COR-L47 (cell line): ENCODE measurements at places on chromosomes 1 and 21.

DNA sequence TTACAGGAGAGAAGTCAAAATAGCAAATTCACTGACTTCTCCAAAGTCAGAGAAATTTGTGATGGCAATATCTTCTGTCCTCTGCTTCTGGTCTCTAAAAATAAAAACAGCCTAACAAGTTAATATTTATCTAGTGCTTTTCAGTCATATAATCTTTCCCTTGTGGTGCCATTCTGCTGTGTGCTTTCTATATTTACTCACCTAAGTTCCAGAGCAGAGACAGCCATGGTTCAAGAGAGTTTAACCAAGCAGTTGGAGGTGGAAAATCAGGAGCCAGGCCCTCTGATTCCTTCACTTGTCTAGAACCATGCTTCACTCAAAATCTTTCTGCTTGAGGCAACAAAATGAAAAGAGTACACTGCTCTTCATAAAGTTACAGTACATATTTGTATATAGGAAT is 39.3 kb downstream of the BRINP2 start:
- DNase-seq, result no peak

DNA sequence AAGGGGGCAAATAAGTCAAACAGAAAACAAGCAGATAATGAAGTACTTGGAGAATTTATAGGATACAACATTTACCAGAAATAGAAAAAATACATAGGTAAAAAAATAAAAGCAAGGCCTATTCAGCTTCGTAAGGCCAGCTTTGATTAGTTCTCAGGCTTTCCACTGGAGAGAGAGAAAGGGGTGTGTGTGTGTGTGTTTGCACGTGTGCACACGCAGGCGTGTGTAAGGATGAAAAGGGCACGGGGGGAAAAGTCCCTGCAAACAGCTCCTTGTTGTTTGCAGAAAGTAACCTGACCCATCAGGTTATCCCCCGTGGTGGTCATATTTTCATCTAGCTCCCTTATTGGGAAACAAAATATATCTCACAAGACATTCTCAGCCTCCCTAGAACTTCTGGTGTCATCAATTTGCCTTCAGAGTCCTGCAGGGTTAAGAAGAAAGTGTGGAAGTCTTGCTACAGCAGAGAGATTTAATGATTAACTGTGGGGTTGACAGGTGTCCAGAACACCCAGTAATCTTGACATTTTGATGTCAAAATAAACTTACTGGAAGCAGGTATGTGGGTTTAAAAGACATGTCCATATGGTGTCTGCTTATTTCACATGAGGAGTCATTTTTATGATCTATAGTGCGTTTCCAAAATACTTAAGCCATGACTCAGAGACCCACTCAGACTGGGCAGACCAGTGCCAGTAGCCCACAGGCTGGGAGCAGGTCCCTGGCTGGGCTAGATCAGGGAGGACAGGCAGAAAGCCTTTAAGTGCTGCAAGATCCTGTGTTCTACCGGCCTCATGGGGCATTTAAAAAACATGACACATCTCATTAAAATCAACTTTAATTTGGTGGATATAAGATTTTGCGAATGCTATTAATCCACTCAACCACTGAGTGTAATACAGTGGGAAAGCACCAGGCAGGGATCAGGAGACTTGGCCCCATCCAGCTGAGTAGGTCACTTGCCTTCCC is 487.6 kb upstream of the CAMK1G start:
- DNase-seq, result no peak

DNA sequence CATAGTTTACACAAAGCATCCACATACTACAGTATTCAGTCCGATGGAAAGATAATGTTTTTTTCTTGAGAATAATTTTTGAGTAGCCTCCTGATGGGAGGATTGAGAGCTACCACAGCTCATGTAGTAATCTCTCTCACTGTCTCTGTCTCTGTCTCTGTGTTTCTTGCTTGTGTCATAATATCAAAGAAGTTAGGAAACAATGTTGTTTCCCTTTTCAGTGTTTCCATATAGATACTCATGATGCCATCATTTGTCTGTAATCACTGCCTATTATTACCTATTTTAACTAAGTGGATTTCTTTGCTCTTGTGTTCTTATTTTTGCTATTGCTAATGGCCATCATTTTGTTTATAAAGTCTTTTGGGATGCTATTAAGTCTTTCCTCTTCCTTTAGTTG is 367.7 kb downstream of the NEGR1 start:
- DNase-seq, result no peak

DNA sequence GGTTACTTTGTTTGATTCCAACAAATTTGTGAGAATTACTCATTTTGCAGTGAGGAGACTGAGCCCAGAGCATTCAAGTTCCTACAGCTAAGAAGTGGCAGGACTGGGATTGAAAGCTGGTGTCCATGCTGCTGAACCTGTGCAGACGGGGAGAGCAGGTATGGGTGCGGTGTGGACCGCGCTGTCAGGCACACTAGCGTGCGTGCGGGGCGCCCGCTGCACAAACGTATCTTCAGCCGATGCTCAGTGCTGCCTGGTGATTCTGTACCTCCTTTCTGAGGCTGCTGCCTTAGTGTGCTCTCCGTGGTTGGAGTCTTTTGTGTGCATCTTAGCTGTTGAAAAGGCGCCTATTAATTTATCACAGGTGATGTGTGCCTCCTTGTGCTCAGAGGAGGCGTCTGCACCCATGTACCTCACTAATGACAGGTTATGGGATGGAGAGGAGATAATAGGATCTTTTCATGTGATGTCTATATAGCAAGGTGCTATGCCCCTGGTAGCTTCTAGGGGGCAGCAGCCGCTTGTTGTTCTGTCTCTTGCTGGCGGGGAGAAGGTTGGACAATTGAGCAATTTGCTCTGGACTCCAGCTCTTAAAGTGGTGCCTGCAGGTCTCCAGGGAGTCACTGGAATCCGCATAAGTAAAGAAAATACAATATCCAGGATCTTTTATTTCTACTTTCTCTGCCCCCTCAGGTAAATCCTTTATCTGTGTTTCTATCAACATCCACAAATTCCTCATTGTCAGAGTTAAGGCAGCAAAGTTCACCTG is 32.5 kb downstream of the PEX14 start:
- DNase-seq, result peak; percentile 92

GRCh38 chr1:54227891-54228310 is 27.9 kb downstream of the MRPL37 start:
- no peak for DNase-seq

GRCh38 chr1:107499139-107499744 is 358.4 kb downstream of the NTNG1 start:
- DNase-seq, result no peak

DNA sequence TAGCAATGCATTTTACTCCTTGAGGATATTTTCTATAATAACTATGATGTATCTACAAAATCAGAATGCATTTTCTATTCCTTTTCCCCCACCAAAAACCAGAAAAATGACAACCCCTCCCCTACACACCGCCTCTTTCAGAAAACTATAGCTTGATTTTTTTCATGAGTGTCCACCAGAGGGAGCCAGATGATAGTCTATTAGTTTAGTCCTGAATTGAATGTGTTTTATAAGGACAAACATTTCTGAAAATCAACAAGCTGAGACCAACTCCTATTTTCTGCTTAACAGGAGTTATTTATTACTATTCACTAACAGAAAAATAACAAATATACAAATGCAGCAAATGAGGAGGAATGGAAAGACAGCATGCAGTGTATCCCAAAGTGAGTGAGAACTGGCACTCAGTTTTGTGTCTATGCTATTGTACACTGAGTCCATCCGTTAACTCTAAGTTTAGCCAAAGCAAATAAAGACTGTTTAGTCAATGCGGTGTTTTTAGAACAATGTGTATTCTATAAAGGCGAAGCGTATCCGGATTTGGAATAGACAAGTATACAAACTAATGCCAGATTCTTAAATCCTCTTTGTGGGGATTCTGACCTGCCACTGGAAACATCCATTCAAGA is 182.6 kb downstream of the VAV3 start:
- DNase-seq, result peak; percentile 29

DNA sequence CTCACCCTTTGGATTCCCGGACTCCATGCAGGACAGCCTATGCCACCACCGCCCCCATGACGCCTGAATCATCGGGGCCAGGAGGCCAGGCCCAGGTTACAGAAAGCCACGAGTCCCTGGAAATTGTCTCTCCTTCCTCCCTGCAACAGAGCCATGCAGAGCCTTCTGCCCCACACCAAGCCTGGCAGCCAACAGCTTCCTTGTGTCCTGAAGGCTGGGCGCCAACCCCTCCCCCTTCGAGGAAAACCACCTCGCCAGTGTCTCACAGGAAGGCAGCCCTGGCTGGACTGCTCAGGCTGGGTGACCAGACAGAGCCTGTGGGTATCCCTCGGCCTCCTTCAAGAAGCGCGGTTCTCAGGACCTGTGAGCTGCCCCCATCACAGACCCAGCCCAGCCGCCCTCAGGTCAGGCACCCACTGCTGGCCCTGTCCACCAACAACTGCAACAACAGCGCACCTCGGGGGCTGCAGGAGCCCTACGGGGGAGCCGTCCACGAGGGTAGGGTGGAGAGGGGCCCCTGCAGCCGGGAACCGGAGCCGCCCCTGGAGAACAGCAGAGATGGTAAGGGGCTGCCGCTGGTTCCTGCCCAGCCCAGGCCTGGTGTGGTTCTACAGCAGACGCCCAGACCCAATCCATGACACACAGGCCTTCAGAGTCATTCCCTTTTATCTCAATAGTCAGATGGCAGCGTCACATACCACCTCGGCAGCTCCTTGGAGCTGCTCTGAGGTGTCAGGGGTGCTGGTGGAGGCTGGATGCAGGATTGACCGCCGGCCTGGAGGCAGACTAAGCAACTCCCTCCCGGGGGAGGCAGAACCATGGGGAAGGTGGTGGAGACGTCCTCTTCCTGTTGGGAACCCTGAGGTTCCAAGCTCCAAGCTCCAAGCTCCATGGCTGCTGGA is 23.7 kb downstream of the KIAA1614 start:
- no peak for DNase-seq

GRCh38 chr1:55203064-55203463 is 12.1 kb downstream of the USP24 start:
- no peak for DNase-seq

GRCh38 chr1:203368624-203369451 is 17.9 kb upstream of the FMOD start:
- DNase-seq, result no peak

DNA sequence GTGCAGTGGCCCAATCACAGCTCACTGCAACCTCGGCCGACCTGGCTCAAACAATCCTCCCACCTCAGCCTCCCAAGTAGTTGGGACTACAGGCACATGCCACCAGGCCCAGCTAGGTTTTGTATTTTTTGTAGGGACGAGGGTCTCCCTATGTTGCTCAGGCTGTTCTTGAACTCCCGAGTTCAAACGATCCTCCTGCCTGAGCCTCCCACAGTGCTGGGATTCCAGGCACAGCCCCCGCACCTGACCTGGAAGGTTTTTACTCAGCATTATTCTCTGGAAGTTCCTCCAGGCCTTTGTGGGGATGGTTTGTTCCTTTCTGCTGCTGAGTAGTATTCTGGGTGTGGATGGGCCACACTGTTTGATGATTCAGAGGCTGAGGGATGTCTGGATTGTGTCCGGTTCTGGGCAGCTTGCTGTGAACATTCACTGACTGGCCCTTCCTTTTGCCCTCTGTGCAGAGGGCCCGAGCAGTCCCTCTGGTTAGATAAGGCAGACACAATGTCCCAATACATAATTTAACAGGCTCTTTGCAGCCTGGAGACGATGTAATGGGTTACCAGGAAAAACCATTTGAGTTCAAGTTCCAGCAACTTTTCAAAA is 6.0 kb upstream of the TRAPPC10 start:
- no peak for DNase-seq

- peak; percentile 58 for DNase-seq
These were observed 70.0 kb downstream of the PLD5 start for GRCh38 chr1:242454262-242455051.

- DNase-seq, result no peak
These were observed 16.6 kb downstream of the TRIM62 start for GRCh38 chr1:33165209-33165608.

GRCh38 chr1:36321119-36321951 is 2.1 kb downstream of the EVA1B start:
- no peak for DNase-seq

DNA sequence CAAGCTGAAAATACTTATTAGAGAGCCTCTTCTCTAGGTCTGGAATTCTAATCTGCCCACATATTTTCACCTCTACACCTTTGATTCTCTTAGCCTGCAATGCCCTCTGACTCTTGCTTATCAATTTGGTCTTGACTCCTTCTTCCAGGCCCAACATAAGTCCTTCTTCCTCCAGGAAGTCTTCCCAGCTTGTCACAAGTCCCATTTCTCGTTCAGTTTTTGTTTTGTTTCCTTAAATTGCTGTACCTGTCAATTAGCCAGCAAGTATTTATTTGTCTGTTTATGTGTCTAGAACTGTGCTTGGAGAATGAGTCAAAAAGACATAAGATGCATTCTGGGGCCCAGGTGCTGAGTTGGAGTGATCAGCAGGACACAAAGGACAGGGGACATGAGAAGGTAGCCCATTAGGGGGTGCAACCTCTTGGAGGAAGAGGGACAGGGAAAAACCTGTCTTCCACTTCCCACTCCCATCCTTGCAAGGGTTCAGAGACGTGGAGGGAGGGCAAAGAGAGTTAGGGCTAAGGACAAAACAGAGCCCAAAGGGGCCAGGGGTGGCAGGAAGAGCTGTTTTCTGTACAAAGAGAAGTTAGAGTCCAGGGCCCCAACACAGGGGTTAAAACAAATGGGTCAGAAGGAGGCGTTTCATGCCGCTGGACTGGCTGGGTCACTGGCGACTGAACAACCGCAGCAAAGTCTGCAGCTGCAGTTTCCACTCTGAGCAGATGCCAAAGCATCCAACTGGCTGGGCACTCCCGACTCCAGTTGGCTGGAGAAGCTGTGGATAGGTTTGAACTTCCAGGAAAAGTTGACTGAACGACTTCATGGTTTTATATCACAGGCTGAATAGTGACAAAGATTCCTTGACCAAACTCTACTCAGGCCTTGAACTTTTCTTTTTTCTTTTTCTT is 10.7 kb upstream of the CNR2 start:
- DNase-seq, result no peak

DNA sequence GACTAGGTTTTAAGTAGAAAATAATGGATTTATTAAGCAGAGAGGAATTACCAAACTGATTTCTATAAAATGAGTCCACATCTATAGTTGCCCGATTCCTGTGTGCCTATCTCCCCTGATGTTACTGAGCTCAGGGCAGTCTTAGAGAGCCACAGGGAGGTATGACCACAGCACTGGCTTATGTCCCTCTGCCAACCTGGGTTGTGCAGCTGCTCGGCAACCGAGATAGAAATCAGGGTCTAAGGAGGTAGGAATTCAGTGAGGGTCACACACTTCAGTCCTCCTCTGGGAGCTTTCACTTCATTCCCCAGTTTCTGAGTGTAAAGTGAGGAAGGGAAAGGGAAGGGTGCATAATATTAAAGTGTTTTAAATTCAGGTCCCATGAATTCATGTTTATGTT is 386.8 kb downstream of the KCNH1 start:
- DNase-seq, result no peak

GRCh38 chr1:231590453-231591198 is 36.0 kb upstream of the DISC1 start:
- DNase-seq, result peak; percentile 13
